T-helper 1 cell treated with Interleukin-12 subunit alpha and Interleukin-12 subunit beta and Interleukin-4 antibody, amounts not matched to agents 30 ng/mL and 1 ng/mL, for 36 hours (primary cell): ENCODE measurements at places on chromosomes 12 and 14. TPM values are rescaled to one million over a fixed set of nuclear protein-coding genes. Genes with fewer than 3 reads are reported as not detected.

ADCY4 gene
- total RNA-seq = 4.3 and 5.3 TPM in 2 replicates

KLRK1 gene
- 0.12 TPM in 1 of 2 replicates, not detected in the other for total RNA-seq

PKP2 gene
- total RNA-seq = not detected in 2 replicates

C3AR1 gene
- 5.8 and 6.1 TPM in 2 replicates for total RNA-seq

KCNK10 gene
- not detected in 2 replicates for total RNA-seq

MYO1H gene
- not detected in 2 replicates for total RNA-seq

RPGRIP1 gene
- total RNA-seq = not detected in 2 replicates

SERPINA12 gene
- not detected in 2 replicates for total RNA-seq

EEF1AKMT3 gene
- total RNA-seq = 2.9 and 4.2 TPM in 2 replicates

MYF5 gene
- not detected in 2 replicates for total RNA-seq

KRT7 gene
- total RNA-seq = 53.6 and 56.8 TPM in 2 replicates

TGM1 gene
- 6.4 and 6.7 TPM in 2 replicates for total RNA-seq

ADAMTS20 gene
- not detected in 2 replicates for total RNA-seq

ERO1A gene
- total RNA-seq = 157 and 162 TPM in 2 replicates

GXYLT1 gene
- 9.6 and 9.9 TPM in 2 replicates for total RNA-seq

TMEM179 gene
- total RNA-seq = 0.15 and 0.25 TPM in 2 replicates

KCNH5 gene
- not detected in 2 replicates for total RNA-seq

SETD1B gene
- 37.5 and 38.1 TPM in 2 replicates for total RNA-seq

SRGAP1 gene
- total RNA-seq = 0.07 and 0.22 TPM in 2 replicates

SOAT2 gene
- not detected in 2 replicates for total RNA-seq

PMEL gene
- not detected in 2 replicates for total RNA-seq

FAM216A gene
- 12.3 and 13.6 TPM in 2 replicates for total RNA-seq

RFX4 gene
- not detected in 2 replicates for total RNA-seq

TOMM20L gene
- total RNA-seq = not detected in 2 replicates

TAS2R43 gene
- 1.0 and 1.2 TPM in 2 replicates for total RNA-seq
